ENCODE measurements at places on chromosomes 12 and 14. TPM values are rescaled to one million over a fixed set of nuclear protein-coding genes. Genes with fewer than 3 reads are reported as not detected.

Gene MSI1
- total RNA-seq, result 12.8 TPM

Gene MIP
- total RNA-seq, result not detected

Gene ST8SIA1
- 5.1 TPM for total RNA-seq

Gene PWP1
- 110 TPM for total RNA-seq

Gene NELL2
- 99.5 TPM for total RNA-seq

Gene YEATS4
- 90.5 TPM for total RNA-seq

Gene PAH
- 1.6 TPM for total RNA-seq

Gene NAA30
- total RNA-seq, result 27.1 TPM

Gene GLIPR1L2
- not detected for total RNA-seq

Gene DHRS7
- total RNA-seq, result 39.3 TPM

Gene BEGAIN
- 6.6 TPM for total RNA-seq

Gene USP44
- 248 TPM for total RNA-seq

Gene KRT77
- not detected for total RNA-seq

GRCh38 chr12:2183556-2184541 lies 131.1 kb downstream of the CACNA1C start:
- peak; percentile 56 for DNase-seq

- no peak for DNase-seq
These were observed 281.7 kb upstream of the RTL1 start for GRCh38 chr14:101185073-101185835.

DNA sequence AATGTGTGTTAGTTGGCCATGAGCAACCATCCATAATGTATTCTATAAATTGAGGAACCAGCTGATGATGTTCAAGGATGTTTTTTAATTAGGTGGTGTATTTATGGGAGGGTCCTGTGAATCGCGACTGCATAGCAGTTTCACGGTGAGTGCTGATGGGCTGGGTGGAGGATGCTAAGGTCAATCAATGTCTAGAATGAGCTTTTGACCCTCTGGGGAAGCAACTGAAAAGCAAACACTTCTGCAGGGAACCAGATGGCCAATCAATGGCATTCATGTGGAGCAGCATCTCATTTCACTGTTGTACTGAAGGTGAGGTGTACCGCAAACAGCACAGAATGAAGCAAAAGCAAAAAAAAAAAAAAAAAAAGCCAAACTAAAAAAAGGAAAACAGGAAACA lies 676.1 kb upstream of the TMEM132C start:
- no peak for DNase-seq

DNA sequence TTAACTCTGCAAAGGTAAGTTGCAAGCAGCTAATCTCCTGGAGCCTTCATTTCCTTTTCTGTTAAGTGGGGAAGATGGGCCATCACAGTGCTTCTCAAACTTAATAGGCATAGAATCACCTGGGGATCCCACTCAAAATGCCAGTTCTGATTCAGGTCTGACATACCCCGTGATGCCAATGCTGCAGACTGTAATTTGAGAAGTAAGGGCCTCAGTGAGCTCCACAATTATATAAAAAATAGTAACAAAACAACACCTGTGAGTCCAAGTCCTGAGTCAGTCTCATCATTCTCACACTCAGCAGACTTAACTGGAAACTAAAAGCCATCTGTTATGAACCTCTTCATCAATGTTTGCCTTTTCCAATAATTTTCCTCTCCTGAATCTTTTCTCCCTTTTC lies 10.8 kb upstream of the PSMA6 start:
- no peak for DNase-seq

DNA sequence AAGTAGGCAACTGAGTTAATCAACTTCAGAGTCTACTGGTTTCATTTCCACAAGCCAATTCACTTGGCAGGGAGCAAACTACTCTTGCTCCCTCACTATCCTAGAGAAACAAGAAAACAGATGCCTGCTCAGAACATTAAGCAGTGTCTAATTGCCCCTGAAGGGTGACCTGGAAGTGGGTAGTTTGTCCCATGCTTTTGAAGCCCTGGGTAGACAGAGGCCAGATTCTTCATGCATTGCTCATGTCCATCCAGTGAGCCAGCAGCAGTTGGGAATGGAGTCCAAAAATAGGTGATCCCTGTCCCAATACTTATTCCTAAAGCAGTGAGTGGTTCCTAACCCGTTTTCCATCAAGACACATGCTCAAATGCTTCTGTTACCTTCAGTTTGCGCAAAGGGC lies 48.8 kb downstream of the BICDL1 start:
- DNase-seq, result no peak

- DNase-seq, result peak; percentile 67
These were observed 68.3 kb downstream of the DERA start for GRCh38 chr12:15979096-15980092.

- peak; percentile 86 for DNase-seq
These were observed 94.7 kb upstream of the OR4E1 start for GRCh38 chr14:21768116-21768874.

- no peak for DNase-seq
These were observed 42.2 kb upstream of the ATP23 start for GRCh38 chr12:57899010-57899662.

DNA sequence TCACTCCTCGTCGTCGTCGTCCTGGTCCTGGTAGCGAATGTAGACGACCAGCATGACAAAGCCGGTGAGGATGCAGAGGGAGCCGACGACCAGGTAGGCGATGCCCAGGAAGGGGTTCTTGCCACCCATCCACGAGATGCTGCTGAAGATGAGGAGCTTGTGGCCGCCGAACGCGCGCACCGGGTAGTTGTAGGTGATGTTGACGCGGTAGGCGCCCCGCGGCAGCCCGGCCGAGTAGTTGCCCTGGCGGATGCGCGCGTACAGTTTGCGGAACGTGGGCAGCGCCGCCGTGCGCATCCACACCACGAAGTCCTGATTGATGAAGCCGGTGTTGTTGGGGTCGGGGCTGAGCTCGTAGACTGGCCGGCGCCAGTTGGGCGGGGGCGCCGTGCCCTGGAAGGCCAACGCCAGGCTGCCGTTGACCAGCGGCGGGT lies 1.0 kb downstream of the TMEM30B start:
- no peak for DNase-seq

DNA sequence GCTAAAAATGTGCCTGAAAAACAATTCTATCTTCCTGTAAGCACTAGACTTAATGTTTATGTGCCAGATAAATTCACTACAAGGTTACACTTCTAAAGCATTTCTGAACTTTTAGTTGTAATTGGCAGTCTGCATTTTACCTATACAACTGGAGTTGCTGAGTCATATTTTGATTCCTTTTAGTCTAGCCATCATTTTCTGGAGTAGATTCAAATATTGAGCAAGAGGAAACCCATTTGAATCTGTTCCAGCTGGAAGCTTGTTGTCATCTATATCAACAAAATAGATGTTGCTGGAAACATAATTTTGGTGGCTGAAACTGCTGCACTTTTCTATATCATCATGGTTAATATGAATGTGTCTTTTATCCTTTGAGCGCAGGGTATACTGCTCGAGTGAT lies 122.2 kb upstream of the CCDC175 start:
- no peak for DNase-seq

DNA sequence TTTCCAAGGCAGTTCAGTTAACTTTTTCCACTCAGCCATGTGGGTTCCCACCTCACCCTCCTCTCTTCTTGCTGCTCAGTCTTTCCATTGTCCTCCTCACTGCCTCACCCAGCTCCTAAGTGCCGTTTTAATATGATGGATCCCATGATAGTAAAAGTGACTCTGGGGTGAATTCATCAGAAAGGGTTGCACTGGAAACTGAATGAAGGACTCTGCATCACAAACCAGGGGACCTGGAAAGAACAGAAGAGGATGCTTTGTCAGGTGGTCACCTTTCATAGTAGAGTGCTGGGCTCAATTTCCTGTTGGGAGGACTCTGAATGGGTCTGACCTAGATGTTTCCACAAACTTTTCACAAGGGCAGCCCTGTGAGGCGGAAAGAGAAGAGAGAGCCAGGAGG lies 67.8 kb upstream of the SLC8A3 start:
- no peak for DNase-seq

- DNase-seq, result no peak
These were observed 1.8 kb upstream of the MED6 start for GRCh38 chr14:70602254-70602653.

DNA sequence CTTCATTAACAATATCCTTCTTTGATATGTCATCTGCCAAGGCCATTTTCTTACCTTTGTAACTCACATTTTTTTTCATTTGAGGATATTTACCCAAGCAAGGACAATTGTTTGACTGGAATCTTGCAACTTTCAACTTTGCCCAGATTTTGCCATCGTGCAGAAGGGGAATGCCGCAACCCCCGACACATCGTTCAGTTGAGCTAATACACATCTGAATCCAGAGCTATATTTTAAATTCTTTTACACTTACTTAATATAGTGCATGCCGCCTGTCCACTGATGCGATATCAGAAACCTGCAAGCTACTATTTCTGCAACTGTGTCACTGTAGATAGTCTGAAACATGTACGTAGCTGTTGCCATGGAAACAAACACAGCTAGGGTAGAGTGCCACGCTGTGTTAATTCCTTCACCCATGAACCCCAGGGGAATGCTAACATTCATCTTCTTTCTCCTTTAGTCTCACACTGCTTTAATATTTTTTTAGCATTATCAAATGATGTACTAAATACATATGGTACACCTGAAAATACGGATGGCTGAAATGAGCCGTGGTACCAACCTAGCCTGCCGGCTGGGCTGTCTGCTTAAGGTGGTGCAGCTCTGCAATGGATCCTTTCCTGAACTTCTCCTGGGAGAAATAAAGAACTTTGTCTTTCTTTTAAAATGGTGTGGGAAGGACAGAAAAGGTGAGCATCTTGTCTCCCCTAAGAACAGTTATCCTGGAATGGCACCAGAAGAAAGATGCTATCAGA lies 77.0 kb upstream of the FOXN3 start:
- peak; percentile 39 for DNase-seq

GRCh38 chr14:101194373-101195308 lies 291.1 kb upstream of the RTL1 start:
- DNase-seq, result no peak

GRCh38 chr14:94543449-94544124 lies 17.7 kb upstream of the SERPINA4 start:
- DNase-seq, result peak; percentile 5

GRCh38 chr12:107780298-107780697 lies 5.8 kb downstream of the ASCL4 start:
- DNase-seq, result no peak

- no peak for DNase-seq
These were observed 269.7 kb downstream of the TTC6 start for GRCh38 chr14:37864861-37865718.

- no peak for DNase-seq
These were observed 35.4 kb downstream of the PACS2 start for GRCh38 chr14:105349992-105350391.

GRCh38 chr12:97758194-97758501 lies 295.5 kb downstream of the RMST start:
- DNase-seq, result no peak

GRCh38 chr12:43976027-43976426 lies 140.1 kb downstream of the TMEM117 start:
- no peak for DNase-seq

DNA sequence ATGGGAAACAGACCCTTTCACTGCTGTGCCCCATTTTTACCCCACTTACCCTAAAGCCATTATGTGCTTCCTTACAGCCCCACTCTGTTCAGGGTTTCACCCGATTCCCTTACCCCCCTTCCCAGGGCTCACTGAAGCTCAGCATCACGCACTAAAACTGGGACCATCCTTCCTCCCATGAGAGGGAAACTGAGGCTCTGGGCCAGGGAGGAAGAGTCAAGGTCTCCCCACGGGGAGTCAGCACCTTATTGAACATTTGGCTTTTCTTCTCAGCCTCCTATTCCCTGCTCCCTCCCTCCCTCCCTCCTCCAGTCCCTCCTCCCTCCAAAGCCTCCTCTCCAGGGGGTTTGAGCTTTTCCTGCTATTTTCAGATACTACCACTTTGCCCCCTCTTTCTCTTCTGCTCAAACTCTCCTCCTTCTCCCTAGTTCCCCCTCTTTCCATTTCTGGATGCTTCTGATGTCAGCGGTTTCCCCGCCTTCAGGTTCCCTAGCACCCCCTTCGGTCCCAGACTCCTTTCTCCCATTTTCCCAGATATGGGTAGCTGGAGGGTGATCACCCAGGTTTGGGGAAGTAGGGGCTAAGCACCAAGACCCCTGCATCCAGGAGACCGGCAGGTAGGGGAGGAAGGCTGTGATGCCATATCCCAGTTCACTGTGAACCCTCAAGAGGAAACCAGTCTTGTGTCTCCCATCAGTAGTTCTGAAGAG lies 960 bp downstream of the GPR162 start:
- no peak for DNase-seq

- peak; percentile 61 for DNase-seq
These were observed 2.0 kb downstream of the BHLHE41 start for GRCh38 chr12:26122681-26123481.

GRCh38 chr12:75526655-75527511 lies 15.5 kb upstream of the KRR1 start:
- peak; percentile 61 for DNase-seq

Measured in GM23338 (cell line).